ENCODE measurements at places on chromosomes 1 and 21.

DNA sequence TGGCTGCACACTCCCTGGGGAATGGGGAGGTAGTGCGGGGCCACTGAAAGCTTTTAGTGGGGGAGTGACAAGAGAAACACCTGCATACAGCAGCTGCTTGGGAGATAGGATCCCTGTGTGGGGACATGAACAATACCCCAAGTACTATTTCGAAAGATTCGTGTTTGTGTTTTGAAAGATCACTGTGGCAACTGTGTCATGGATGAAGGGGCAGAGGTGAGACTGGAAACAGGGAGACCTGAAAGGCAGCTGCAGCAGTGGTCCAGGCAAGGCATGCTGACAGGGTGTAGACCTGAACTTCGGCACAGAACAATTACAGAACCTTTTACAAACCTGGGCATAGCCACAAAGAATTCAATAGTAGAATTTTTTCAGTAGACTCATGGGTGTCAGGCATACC is 32.9 kb downstream of the TENT5C start:
- DNase-seq = no peak

GRCh38 chr1:178465011-178465410 is 31.8 kb downstream of the CLEC20A start:
- DNase-seq = no peak

GRCh38 chr1:169326261-169326955 is 41.2 kb downstream of the NME7 start:
- DNase-seq = no peak

DNA sequence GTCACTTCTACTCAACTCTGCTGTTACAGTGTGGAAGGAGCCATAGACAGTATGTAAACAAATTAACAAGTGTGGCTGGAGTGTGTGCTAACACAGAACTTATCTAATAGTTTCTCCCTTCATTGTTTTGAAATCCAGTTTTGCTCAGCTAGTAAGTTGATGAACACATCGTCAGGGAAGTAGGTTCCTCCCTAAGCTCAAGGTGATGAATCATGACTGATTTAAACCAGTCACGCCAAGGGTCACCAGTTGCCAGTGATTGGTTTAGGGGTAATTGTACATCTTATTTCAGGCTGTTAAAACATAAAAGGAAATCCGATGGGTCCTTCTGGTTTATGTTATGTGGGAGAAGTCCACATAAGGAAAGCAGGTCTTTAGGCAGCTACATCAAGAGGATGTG is 97.0 kb upstream of the CHODL start:
- DNase-seq = no peak

- no peak for DNase-seq
Observed at GRCh38 chr1:97207868-97208267, 486.3 kb downstream of the PTBP2 start.

DNA sequence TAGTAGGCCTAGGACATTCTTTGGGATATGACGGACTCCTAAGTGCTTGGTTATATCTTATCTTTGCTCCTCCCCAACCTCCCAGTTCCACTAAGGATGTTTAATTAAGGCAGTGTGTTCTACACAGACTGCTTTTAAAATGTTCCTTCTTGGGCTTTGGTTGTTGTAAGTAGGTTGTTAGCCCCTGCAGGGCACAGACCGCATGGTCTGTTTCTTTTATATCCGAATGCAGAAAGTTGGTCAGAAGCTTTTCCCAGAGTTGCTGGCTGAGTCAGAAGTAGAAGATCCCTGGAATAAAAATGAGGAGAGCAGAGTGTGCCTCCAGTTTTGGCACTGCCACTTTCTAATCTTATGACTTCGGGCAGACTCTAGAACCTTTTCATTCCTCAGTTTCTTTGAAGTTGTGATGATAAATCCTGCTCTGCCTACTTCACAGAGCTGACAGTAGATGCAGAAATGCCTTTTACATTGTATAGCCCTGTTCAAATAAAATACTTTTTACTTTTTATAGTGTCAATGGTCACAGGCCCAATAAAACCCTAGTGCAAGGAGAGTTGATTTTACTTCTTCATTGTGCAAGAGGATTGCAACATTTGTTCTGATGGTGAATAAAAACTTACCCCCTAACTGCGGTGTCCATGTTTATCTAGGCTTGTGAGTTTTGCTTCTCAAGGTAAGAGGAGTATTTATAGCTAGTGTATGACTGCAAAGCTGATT is 18.4 kb downstream of the FMN2 start:
- no peak for DNase-seq

GRCh38 chr1:17569200-17570139 is 30.0 kb downstream of the ARHGEF10L start:
- DNase-seq = no peak

DNA sequence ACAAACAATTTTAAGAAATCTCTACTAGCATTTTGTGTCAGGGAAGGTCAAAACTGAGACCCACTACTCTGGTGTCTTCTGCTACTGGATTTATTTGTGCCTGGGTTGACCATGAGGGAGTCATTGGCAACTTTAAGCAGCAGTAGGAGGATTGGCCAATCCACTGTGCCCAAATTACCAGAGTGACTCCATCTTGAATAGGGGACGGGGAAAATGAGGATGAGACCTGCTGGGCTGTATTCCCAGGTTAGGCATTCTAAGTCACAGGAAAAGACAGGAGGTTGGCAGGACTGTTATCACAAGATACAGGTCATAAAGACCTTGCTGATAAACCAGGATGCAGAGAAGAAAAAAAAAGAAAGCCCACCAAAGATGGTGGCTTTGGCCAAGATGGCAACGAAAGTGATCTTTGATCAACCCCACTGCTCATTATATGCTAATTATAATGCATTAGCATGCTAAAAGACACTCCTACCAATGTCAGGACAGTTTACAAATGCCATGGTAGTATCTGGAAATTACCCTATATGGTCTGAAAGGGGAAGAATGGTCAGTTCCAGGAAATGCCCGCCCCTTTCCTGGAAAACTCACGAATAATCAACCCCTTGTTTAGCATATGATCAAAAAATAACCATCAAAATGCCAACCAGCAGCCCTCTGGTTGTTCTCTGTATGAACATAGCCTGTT is 200.9 kb downstream of the LTN1 start:
- DNase-seq = no peak
